ENCODE measurements at places on chromosomes 12 and 14. TPM values are rescaled to one million over a fixed set of nuclear protein-coding genes. Genes with fewer than 3 reads are reported as not detected.

DNA sequence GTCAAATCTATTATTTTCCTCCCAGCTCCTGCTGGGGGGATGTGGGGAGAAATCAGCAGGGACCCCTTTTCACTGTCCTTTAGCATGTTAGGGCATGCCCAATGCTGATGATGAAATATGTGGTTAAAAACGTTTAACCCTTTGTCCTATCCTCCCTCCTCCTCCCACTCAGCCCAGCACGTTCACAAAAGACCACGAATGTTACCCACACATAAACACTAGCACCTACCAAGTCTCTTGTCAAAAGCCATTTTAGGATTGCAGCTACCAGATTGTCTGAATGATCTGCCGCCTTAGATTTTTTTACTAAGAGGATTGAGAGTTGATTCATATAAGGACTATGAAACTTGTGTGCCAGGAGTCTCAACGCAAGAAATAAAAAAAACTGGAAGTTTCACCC is 70.4 kb downstream of the TBK1 start:
- no peak for DNase-seq

DNA sequence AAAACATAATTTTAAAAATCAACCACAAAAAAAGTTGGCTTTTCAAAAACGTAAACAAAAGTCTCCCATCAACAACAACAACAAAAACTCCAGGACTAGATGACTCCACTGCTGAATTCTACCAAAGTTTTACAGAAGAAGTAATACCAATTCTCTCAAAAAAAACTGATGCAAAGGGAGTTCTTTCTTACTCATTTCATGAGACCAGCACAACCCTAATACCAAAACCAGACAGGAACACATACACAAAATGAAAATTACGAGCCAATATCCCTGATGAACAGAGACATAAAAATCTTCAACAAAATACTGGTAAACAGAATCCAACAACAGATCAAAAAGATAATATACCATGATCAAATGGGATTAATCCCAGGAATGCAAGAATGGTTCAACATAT is 147.3 kb downstream of the BTG1 start:
- no peak for DNase-seq

DNA sequence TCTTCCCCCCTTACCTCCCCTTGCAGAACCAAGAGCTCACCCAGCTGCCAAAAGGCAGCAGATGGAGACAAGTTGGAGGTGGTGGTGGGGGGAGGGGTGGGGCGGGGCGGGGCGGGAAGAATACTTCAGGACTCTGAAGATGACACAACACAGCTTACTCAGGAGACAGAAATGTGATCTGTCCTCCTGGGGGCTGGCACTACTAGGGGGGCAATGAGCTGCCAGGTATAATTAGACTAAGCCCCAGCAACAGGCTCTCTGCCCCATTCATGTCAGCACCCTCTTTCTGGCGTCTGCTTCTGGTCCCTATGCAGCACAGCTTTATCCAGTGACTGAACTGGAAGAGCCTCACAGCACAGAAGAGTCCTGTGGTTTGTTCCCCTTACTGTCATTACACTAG is 407.0 kb downstream of the MED13L start:
- no peak for DNase-seq

- DNase-seq: no peak
These were observed 885 bp upstream of the HOXC10 start for GRCh38 chr12:53983950-53984572.

GLT8D2 gene
- 0.25 TPM for total RNA-seq

GRCh38 chr14:31294746-31295405 is 87.3 kb upstream of the HECTD1 start:
- DNase-seq: no peak

DPPA3 gene
- total RNA-seq: not detected

DNA sequence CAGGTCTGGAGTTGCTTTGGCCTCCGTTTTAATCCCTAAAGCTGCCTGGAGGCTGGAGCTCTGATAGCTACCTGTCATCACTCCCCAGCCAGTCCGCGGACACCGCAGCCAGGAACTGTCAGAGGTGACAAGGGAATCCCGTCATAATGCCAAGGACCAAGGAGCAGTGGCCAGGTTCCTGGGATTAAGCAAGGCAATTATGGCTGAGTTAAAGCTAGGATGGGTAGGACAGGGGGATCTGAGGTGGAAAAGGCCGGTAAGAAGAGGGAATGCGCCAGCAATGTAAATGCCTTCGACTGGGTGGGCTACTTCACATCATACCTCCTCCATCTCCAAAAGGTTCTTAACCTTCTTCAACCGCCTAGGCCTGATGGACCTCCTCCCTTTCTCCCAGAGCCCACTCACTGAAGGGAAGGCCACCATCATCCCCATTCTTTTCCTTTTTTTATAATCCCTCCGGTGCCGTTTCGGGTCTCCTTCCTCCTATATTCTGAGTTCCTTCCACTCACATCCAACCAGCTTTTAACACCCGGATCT is 1.9 kb downstream of the PPP1R3E start:
- DNase-seq: peak; percentile 27

- DNase-seq: no peak
These were observed 156.8 kb upstream of the PDE3A start for GRCh38 chr12:20211541-20211940.

DNA sequence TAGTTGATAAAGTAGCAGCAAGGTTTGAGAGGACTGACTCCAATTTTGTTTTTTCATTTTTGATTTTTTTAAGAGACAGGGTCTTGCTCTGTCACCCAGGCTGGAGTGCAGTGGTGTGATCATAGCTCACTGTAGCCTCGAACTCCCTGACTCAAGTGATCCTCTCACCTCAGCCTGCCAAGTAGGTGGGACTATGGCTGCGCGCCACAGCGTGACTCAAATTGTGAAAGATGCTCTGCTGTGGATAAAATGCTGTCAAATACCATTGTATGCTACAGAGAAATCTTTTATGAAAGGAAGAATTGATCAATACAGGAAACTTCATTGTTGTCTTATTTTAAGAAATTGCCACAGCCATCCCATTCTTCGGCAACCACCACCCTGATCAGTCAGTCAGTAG is 48.3 kb downstream of the SCN8A start:
- DNase-seq: no peak

- no peak for DNase-seq
These were observed 103.2 kb upstream of the EIF5 start for GRCh38 chr14:103230658-103231334.

DNA sequence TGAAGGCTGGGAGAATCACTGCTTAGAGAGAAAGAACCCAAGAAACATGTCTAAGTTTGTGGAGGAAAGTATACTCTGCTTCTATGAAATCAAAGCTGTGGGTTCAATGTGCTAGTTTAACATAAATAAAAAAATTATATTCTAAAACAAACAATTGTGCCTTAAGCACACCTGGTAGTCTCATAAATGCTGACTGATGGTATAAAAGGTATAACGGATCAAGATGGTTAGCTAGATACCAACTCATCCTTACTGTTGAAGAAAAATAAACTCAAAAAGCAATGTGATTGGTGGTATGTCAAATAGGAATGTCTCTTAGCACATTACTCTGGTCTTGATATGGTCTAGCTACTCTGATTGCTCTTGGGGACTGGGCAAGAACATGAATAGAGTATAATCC is 117.8 kb downstream of the SLC41A2 start:
- DNase-seq: no peak

PRR4 gene
- total RNA-seq: 2.4 TPM

- DNase-seq: no peak
These were observed 3.6 kb upstream of the ARID2 start for GRCh38 chr12:45725631-45726602.

NKX2-8 gene
- total RNA-seq: not detected

DNA sequence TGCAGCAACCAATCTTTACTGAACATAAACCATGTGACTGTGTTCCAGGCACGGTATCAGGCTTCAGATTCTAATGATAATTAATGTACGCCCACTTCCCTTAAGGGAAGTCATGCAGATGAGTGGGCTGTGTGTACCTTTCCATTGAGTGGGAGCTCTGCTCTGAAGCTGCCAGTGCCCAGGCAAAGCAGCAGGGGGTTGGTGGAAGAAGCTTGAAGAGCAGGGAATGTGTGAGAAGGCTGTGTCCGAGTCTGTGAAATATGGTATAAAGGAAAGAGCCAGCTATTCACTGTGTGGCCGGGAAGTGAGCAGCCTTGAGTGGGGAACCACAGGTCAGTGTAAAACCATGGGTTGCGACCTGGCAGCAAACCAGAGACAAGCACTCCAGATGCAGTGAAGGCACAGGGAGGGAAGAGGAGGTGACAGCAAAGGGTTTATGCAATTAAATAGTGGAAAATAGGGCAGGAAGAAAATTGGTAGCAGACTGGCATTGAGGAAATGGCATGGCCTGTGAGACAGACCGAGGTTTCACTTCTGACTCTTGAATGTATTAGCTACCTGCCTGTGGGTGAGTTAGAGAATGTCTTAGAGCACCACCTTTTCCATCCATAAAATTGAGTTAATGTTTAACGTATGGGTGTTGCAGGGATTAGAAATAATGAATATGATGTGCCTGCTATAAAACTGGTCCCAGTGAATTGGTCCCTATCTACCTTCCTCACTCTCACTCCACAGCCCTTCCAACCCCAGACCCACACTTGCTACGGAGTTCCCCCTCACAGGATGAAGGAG is 116.4 kb downstream of the NTF3 start:
- DNase-seq: no peak

GRCh38 chr12:41739066-41739465 is 405.6 kb downstream of the GXYLT1 start:
- DNase-seq: no peak

- DNase-seq: no peak
These were observed 54.8 kb downstream of the NFKBIA start for GRCh38 chr14:35349496-35350365.

- DNase-seq: no peak
These were observed 234.3 kb downstream of the C12orf50 start for GRCh38 chr12:87794854-87795253.

IFI27L1 gene
- 48.0 TPM for total RNA-seq

GPRC5D gene
- not detected for total RNA-seq

- DNase-seq: peak; percentile 69
These were observed 82.6 kb upstream of the TRAF3 start for GRCh38 chr14:102694530-102695166.
